ENCODE measurements at places on chromosomes 12 and 14. TPM values are rescaled to one million over a fixed set of nuclear protein-coding genes. Genes with fewer than 3 reads are reported as not detected.

DNA sequence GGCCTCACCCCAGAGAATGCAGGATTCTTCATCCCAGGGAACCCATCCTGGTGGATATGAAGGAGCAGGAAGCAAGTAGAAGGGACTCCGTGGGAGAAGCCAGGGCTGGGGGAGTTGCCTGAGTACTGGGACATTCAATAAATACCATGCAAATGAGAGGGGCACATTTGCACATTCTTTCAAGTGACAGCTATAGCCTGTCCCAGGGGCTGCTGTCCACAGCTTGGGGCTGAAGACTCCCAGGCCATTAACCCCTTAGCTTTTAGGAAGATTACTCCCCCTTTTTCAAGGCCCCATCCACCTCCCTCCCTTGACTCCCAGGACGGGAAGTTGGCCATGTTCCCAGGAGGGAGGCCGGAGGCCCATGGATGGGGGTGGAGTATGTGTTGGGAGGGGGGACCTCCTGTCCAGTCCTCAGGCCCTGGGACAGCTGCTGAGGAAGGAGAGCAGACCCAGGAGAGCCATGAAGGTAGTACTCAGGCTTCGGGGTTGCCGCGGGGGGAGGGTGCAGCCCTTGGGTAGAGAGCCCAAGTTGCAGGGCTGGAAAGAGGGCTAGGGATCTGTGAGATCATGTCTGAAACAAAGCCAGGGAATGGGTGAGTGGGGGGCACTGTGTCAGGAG is 974 bp upstream of the TNS2 start:
- no peak for DNase-seq
- H3K4me1 ChIP-seq: peaks cover 60% of the 10 kb centered on the region
- peak overlapping the region; percentile 68 for H3K4me3 ChIP-seq
- no peaks in the 10 kb centered on the region for H3K36me3 ChIP-seq

DNA sequence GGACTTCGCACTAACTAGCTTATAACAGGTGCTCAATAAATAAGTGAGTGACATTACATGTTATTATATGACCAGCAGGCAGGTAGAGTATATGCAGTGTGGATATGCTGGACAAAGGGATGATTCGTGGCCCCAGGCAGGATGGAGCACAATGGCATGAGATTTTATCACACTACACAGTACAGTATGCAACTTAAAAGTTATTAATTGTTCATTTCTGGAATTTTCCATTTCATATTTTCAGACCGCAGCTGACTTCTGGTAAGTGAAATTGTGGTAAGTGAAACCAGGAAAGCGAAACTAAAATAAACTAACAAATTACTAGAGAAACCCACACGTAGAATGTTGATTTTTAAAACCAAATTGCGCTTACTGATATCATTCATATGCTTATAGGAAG is 3.3 kb downstream of the PARP11 start:
- H3K27me3 ChIP-seq: no peaks in the 10 kb centered on the region
- no peak for DNase-seq
- no peaks in the 10 kb centered on the region for H3K36me3 ChIP-seq

DNA sequence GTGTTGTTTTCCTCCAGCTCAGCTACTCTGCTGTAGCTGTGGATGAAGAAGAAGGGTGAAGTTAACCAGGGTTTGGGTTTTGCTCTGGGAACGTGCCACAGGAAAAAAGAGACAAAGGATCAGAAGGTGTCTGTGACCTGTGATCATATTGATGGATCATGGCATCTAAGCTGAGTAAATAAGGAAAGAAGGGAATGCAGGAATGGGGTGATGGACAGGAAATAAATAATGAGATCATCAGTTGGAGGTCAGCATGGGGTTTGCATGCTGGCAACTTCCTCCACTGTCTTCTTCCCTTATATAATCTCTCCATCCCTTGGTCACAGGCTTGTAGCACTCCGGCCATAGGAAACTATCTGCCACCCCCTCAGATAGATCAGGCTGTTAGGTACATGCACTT is 430.3 kb upstream of the PDE3A start:
- H3K36me3 ChIP-seq: no peaks in the 10 kb centered on the region
- no peaks in the 10 kb centered on the region for H3K4me1 ChIP-seq
- DNase-seq: no peak

GRCh38 chr12:27081668-27082111 is 688 bp downstream of the C12orf71 start:
- H3K4me1 ChIP-seq: no peaks in the 10 kb centered on the region
- H3K36me3 ChIP-seq: no peaks in the 10 kb centered on the region
- no peaks in the 10 kb centered on the region for H3K27me3 ChIP-seq
- no peak overlapping the region for H3K4me3 ChIP-seq

- no peaks in the 10 kb centered on the region for H3K4me1 ChIP-seq
- H3K36me3 ChIP-seq: no peaks in the 10 kb centered on the region
- no peaks in the 10 kb centered on the region for H3K27me3 ChIP-seq
- no peak overlapping the region for H3K27ac ChIP-seq
- no peak overlapping the region for H3K4me3 ChIP-seq
Observed at GRCh38 chr12:121990114-121990647, 31.5 kb upstream of the BCL7A start.

- peaks cover 16% of the 10 kb centered on the region for H3K4me1 ChIP-seq
- H3K27me3 ChIP-seq: no peaks in the 10 kb centered on the region
- no peak for DNase-seq
- no peaks in the 10 kb centered on the region for H3K36me3 ChIP-seq
- H3K27ac ChIP-seq: no peak overlapping the region
- no peak overlapping the region for H3K4me3 ChIP-seq
Observed at GRCh38 chr12:6950401-6950801, 755 bp upstream of the PTPN6 start.

DNA sequence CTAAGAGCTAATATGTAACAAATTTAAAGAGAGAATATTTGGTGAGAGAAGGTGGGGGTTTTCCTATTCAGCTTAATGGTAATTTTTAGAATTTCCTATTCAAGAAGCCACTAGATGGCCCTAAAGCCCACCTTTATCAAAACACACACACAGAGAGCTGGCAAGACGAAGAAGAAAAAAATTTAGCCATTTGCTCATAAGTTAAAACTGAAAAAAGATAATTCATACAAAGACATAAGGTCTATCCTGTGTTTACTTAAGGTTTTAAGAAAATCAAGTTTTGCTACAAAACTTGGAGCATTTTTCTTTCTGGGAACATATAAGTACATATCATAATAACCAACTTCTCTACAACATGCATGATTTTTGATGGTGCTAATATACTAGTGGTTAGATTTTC is 46.8 kb upstream of the PCED1B start:
- H3K4me1 ChIP-seq: no peaks in the 10 kb centered on the region
- no peaks in the 10 kb centered on the region for H3K27me3 ChIP-seq
- H3K4me3 ChIP-seq: no peak overlapping the region
- no peaks in the 10 kb centered on the region for H3K36me3 ChIP-seq

- DNase-seq: no peak
- no peaks in the 10 kb centered on the region for H3K27me3 ChIP-seq
- no peaks in the 10 kb centered on the region for H3K4me1 ChIP-seq
- no peaks in the 10 kb centered on the region for H3K36me3 ChIP-seq
- H3K4me3 ChIP-seq: no peak overlapping the region
Observed at GRCh38 chr12:3837049-3837448, 36.1 kb downstream of the PARP11 start.

- no peaks in the 10 kb centered on the region for H3K4me1 ChIP-seq
- H3K27me3 ChIP-seq: no peaks in the 10 kb centered on the region
Observed at GRCh38 chr14:93944348-93945069, 17.4 kb downstream of the FAM181A start.

DNA sequence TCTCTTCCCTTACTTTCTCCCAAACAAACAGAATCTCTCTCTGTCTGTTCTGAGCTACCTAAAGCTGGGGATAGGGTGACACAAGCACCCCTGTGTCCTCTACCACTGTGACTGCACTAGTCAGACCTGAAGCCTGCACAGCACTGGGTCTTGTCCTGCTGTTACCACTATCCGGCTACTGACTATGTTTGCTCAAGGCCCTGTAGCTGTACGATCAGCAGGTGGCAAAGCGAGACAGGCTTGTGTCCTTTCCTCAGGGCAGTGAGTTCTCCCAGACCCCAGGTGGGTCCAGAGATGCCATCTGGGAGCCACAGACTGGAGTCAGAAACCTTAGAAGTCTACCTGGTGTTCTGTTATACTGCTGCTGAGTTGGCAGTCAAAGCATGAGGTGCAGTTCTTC is 116.4 kb downstream of the NUBPL start:
- no peaks in the 10 kb centered on the region for H3K36me3 ChIP-seq
- H3K27me3 ChIP-seq: no peaks in the 10 kb centered on the region
- H3K4me3 ChIP-seq: no peak overlapping the region
- H3K4me1 ChIP-seq: no peaks in the 10 kb centered on the region
- no peak overlapping the region for H3K27ac ChIP-seq
- DNase-seq: no peak

DNA sequence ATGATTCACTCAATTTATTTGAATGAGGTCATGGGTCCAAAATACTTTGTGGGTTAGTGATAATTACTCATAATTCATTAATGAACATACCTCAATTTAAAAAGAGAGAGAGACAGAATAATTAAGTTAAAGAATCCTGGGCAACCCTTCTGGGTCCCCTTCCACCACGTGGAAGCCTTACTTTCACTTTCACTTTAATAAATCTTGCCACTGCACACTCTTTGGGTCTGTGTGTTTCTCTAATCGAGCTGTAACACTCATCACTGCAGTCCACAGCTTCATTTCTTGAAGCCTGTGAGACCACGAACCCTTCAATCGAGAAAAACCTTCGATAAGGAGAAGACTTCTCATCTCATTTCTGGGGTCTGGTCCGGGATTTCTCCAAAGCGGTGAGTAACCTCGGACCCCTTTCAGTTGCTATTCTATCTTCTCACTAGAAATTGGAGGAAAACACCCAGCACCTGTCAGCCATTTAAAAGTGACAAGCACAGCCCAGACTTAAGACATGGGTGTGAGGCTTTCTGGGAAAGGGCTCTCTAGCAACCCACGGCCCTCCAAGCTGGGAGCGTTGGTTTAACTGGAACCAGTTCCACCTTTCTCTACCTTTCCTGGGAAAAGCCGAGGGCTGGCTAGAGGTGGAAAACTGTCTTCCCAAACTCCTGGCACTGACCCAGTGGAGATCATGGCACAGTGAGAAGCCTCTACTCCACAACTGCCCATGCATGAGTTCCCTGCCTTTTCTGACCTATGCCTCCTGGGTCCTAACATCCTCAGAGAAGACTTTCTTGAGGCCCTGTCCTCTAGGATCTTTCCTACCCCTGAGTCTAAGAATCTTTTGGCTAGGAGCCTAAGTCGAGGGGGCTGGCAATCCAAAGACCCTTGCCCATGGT is 148.8 kb upstream of the ATF7IP start:
- H3K4me1 ChIP-seq: no peaks in the 10 kb centered on the region
- DNase-seq: no peak
- H3K27me3 ChIP-seq: no peaks in the 10 kb centered on the region
- H3K27ac ChIP-seq: no peak overlapping the region
- peak overlapping the region; percentile 50 for H3K4me3 ChIP-seq

Gene EML5
- 4.3 TPM for total RNA-seq

GRCh38 chr12:2959192-2959504 is at the start of gene TEAD4:
TEAD4 (plus strand) TSS chr12:2959397.
- peaks cover 5% of the 10 kb centered on the region for H3K4me1 ChIP-seq
- H3K27ac ChIP-seq: peak within 1 kb of the TSS; percentile 76
- DNase-seq: no peak
- peak within 1 kb of the TSS; percentile 75 for H3K4me3 ChIP-seq

DNA sequence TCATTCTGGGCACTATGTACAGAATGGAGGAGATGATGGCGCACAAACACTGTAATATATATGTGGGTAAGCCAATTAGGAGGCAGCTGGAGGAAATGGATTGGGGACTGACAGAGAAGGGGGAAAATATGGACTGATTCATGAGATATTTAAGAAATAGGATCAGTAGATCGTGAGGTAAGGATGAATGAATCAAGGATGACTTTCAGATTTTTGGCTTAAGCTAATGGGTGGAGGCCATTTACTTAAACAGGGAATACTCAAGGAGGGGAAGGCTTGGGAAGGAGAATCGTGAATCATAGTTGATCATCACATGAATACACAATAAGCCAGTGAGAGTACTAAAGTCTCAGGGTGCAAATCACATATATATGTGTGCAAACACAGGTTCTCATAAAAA is 11.2 kb upstream of the GNPNAT1 start:
- DNase-seq: no peak
- no peak overlapping the region for H3K4me3 ChIP-seq
- H3K36me3 ChIP-seq: no peaks in the 10 kb centered on the region
- no peaks in the 10 kb centered on the region for H3K4me1 ChIP-seq

GRCh38 chr12:125983784-125984500 is 918.7 kb downstream of the AACS start:
- peak; percentile 21 for DNase-seq
- H3K27ac ChIP-seq: peak overlapping the region; percentile 87
- no peaks in the 10 kb centered on the region for H3K27me3 ChIP-seq
- H3K4me3 ChIP-seq: peak overlapping the region; percentile 66

DNA sequence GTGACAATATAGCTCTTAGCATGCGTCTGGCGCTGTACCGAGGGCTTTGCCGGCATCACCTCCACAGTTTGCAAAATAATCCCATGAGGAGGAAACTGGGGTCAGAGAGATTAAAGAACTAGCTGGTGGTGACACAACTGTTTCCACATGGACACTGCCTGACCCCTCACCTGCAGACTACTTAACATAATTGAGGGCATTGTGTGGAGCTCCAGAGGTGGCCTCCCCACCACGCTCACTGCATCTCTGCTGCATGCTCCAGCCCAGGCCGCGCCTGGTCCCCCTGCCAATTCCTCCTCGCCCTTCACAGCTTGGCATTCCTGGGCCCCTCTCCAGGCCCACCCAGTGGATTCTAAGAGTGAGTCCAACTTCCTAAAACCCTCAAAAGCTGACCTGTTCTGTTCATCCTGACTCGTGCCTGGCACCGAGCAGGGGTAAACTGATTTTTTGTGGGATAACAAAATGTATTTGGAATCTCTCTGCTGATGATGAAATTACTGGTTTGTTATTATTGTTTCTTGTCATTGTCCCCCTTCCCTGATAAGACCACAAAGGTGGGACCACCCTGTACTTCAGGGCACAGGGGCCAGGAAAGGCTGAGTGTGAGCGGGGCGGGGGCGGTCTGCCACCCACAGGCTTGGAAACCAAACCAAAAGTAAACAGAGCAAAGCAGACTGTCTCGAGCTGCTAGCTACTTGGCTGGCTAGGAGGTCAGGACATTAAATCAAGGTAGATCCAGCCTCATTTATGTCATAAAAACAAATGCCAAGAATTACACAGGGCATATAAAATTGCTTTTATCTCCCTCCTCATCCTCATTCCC is 40.6 kb downstream of the CHGA start:
- no peaks in the 10 kb centered on the region for H3K27me3 ChIP-seq
- no peaks in the 10 kb centered on the region for H3K36me3 ChIP-seq
- H3K4me1 ChIP-seq: no peaks in the 10 kb centered on the region
- H3K4me3 ChIP-seq: no peak overlapping the region
- H3K27ac ChIP-seq: no peak overlapping the region
- no peak for DNase-seq

DNA sequence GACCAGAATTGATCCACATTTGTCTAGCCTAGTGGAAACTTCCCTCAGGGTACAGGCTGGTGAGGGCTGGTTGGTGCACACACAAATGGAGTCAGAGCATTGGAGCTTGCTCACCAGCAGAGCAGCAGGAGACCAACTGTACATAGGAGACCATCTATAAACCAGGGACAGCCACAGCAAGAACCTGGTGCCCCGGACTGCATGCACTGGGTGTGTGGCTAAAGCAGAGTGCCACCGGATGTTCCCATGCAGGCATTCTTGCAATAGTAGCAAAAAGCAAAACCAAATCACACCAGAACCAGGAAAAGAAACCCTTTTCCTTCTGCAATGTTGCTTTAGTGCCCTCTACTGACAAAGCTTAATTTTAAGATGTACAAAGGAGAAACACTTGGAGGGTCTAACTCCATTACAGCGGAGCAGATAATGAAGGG is 136.4 kb downstream of the MDGA2 start:
- no peaks in the 10 kb centered on the region for H3K27me3 ChIP-seq
- no peak overlapping the region for H3K4me3 ChIP-seq
- no peak for DNase-seq
- no peak overlapping the region for H3K27ac ChIP-seq
- H3K4me1 ChIP-seq: no peaks in the 10 kb centered on the region

Measured in breast epithelium (tissue), 4 donors.